ENCODE measurements at places on chromosomes 4 and X. TPM values are rescaled to one million over a fixed set of nuclear protein-coding genes. Genes with fewer than 3 reads are reported as not detected.

Gene REST
- 18.2 TPM for total RNA-seq

DNA sequence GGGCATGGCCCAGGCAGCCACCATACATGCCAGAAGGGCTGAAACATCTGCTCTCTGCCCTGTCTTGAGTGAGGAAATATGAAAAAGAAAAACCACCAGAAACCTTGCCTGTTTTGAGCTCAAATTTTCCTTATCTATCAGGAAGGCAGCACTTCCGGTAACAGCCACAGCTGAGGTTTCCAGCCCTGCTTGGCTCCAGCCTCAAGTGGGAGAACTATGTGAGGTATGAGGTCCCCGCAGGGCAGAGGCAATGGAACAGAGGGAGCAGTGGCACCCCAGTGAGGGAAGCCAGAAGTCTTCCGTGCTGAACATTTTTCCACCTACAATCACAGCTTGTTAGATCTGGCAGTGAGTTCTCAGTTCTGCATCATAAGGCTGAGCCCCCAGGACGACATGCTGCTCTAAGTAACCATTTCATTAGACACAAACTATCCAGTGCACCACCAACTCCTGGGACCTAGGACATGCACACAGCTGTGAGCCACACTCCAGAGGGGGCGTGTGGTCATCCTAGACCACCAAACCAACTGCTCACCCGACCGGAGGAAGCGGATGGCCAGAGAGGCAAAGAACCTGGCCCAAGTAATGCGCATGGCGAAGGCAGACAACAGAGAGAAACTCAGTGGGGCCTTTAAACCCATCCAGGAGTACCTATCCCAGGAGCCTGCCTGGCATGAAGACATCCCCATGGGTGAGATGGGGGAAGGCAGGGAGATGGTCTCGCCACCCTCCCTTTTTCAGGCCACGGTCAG is 22.6 kb downstream of the WDR1 start:
- peak; percentile 77 for DNase-seq

DNA sequence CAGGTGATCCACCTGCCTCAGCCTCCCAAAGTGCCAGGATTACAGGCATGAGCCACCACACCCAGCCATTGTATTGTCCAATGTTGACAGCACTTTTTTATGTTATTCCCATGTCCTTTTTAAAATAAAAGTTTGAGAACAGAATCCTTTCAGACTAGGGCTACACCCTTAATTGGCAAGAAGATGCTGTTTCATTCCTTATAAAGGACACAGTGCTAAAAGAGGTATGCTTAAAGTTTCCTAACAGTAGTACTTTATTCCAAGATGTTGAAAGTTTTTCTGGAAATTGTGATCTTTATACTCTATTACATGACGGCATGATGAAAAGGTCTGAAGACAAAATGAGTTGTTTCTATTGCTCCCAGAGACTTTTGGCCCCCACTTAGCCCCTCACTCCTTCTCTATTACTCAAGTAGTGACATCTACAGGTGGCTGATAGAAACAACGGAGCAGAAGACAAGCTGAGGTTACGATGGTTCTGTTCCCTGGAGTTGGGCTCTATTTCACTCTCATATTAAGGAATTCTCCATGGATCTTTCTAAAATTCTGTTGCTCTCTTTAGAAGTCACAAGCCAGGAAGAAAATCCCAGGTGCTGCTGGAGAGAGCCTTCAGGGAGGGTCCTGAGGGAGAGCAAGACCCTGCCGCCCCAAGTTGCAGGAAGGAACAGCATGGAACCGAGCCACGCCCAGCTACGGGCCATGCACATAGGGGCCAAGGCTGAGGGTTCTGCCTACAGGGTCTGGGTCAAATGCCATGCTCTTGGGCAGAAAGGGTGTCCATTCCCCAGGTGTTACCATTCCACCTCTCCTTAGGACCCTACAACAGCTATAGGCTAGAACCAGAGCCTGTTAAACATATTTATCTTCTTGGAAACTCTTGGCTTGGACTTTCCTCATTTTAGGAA is 22.8 kb downstream of the RPL9 start:
- DNase-seq = no peak

- no peak for DNase-seq
Measured at GRCh38 chr4:48831532-48832030, 693 bp downstream of the OCIAD1 start.

DNA sequence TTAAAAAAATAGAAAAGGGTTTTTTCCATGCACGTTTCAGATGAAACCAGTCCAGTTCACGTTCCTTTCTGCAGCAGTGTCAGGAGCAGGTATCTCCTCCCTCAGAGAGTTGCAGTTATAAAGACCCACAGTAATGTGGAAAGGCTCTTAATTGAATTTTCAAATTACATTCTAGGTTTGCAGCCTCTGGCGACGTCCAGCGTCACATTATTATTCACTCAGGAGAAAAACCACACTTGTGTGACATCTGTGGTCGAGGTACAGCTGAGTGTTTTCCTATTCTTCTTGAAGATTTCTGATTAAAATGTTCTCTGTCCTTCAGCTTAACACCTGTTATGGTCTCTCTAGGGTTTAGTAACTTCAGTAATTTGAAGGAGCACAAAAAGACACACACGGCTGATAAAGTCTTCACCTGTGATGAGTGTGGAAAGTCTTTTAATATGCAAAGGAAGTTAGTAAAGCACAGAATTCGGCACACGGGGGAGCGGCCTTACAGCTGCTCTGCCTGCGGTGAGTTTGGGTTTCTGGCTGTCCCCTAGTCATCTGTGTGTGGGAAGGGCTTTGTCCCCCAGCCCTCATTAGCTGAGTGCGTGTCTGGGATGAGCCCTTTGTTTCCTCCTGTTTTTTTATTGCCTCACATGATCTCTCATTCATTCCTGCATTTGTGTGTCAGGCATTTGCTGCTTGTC is 25.6 kb downstream of the ZBTB49 start:
- no peak for DNase-seq

Gene ZCCHC4
- total RNA-seq = 14.7 TPM

- DNase-seq = no peak
Measured at GRCh38 chrX:111308039-111308438, 37.8 kb upstream of the CAPN6 start.

DNA sequence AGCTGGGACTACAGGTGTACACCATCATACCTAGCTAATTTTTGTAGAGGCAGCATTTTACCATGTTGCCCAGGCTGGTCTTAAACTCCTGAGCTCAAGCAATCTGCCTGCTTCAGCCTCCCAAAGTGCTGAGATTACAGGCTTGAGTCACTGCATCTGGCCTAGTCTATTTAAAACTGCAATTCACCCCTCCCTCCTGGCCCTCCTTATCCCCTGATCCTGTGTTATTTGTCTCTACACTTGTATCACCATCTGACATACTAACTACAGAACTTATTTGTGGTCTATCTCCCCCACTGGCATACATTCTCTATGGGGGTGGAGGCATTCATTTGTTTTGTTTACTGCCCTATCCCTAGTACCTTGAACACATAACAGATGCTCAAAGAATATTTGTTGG is 23.7 kb downstream of the CC2D2A start:
- no peak for DNase-seq

DNA sequence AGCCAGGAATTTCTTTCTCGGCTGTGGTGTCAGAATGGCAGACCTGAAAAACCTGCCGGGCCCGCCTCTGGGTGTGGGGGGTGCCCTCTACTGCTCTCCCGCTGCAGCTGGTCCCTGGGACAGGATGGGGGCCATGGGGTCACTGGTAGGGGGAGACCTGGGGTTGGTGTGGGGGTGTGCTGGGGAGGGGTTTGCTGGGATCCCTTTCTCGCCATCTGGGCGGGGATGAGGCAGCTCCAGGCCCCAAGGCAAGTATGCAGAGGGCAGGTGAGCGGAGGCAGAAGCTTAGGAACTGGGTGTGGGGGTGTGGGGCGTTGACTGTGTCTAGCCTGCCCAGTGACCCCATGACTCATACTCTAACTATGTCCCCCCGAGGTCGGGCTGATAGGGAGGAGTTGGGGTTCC is 884 bp downstream of the CCDC120 start:
- no peak for DNase-seq

Gene MAGIX
- 2.3 TPM for total RNA-seq

DNA sequence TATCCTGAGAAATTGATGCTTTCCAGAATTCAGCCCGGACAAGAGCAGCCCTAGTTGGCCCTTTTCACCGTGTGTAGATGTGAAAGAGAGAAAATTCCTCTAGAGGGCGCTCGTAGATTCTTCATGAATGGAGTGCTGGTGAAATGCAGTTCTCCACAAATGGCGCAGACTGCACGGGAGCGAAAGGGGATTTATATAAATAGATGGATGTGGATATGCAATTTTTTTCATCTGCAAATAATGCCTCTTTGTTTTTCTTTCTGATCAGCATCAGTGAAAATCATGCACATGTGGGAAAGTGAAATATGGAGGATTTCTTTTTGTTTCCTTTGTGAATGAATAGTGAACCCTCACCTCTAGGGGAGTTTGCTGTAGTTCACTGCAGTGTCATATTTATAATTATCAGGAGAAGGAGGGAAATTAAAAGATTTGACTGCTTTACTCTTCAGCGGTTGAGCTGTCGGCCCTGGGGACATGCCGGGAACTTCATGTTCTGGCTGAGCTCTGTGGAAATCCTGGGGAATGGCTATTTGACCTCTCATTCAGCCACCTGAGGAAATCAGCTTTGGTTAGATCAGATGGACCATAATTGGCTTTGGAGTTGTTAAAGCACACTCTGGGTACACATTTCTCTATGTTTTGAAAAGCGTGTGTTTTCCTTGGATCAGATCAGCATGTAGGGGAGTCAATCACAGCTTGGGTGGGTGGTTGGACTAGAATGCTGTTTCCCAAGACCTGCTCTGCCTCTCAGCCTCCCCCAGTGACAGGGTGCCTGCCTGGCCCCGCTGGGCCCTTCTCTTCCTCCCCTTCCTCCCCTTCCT is 115.0 kb upstream of the SHISA3 start:
- DNase-seq = peak; percentile 67

Gene NCAPG
- total RNA-seq = 42.6 TPM

Gene AFF2
- total RNA-seq = 0.10 TPM

Gene LRP2BP
- total RNA-seq = 0.39 TPM

Gene CT45A5
- total RNA-seq = 0.50 TPM

DNA sequence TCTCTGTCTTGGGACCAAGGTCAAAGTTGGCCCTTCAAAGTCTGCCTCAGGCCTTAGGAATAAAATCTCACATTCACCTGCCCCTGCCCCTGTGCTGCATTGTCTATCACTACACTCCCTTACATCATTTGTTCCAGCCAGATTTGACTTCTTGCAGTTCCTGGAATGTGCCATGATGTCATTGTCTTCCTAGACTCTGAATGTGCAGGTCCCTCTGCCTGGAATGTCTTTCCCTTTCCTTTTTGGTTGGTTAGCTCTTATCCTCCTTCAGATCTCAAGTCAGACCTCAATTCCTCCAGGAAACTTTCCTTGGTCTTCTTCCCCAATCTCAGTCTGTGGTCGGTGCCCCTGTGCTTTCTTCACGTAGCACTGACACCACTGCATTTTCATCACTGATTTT is 67.7 kb upstream of the EFNB1 start:
- no peak for DNase-seq

GRCh38 chr4:576991-577498 is 950 bp upstream of the TMEM271 start:
- no peak for DNase-seq

DNA sequence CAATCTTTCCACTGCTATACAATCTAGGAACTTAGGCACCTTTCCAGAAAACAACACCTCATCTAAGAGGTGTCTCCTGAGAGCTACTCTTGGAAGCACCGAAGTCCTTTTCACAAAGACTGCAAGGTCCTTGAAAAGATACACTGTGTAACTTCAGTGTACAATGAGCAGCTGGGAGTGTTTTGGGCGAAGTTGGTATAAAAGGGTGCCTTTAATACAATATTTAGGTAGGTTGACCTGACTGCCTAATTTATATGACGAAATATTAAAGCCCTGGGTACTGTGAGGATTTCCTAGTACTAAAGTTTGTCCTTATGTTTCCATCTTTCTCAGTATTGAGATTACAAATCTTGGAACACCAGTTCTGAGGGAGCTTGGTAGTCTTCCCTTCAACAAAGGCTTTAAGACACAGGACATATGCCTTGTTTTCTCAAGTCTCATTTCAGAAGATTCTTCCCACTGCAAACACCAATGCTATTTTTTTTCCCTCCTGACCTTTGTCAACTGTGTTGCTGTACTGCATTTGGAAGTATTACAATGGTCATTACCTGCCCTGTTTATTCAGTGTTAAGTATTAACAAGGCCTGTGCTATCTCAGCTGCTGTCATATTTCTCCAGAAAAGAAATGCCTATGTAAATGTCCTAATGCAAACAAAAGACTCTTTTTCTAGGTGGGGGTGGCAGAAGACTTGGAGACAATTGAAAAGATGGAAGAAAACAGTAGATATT is 134.2 kb downstream of the MAML3 start:
- DNase-seq = no peak

DNA sequence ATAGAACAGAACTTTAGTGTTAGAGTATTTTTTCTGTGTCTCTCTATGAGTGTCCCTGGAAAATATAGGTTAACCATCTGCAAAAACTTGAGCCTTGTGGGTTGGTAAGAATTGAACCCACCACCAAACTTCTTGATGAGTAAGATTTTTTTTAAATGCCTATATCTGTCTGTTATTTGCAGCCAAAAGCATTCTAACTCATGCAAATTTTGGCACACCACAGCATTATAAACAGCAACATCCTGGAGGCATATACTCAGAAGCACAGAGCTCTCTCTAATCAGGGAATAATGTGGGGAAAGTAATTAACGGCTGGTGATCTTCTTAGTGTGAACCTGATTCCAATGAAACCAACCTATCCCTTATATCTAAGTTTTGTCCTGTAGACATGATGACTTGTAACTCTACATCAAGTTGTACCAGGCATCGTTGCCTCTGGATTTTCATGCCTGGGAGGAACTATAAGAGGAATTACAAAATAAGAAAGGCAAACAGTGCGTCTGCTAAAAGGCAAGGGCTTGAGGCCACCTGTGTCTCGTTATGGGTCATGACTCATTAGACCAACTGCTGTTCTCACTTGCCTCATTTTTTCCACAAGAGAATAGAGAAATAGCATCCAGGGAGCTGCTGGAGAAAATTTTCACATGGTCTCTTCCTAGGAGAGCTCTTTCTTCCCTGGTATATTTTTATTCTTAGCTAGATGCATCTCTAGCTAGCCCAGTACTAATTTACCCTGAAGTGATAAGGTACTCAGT is 202.4 kb downstream of the CHIC2 start:
- peak; percentile 68 for DNase-seq

GRCh38 chr4:139144161-139144859 is 32.7 kb downstream of the ELF2 start:
- peak; percentile 66 for DNase-seq

Gene NXF2
- total RNA-seq = 0.15 TPM

DNA sequence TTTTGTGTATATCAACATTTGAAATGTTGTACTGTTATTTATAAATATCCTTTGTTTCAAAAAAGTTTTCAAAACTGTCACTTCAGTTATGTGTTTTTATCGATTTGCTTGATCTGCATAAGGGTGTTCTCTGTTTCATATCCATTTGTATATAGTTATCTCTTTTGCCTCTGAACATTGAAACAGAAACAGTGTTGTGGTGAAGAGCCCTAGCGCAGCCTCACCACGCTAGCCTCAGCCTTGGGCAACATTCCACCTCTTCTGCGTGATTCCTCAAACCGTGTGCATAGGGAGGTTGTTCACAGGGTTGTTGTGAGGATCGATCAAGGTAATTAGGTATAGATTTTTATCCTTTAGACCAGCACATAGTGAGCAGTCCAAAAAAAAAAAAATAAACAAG is 287.0 kb upstream of the GALNT7 start:
- no peak for DNase-seq

All from H4 (cell line).